Eye (tissue), 1 donor: ENCODE measurements at places on chromosomes 7 and 10.

DNA sequence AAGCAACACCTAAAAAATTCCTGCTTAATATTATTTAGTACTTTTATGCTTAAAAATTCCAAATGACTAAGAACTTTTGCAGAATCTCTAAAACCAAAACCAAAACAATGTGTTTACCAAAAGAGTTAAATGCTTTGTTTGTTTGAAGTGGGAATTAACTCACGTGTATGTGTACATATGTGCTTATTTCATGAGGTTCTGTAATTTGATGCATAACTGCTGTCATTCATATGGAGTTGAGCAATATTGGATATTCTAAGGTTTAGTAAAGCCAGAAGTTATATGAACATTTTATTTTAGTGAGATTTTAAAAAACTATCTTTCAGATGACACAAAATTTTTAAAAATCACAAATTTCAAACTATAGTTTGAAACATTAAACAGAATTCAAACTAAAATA is 157.1 kb downstream of the PIP4K2A start:
- DNase-seq: no peak

DNA sequence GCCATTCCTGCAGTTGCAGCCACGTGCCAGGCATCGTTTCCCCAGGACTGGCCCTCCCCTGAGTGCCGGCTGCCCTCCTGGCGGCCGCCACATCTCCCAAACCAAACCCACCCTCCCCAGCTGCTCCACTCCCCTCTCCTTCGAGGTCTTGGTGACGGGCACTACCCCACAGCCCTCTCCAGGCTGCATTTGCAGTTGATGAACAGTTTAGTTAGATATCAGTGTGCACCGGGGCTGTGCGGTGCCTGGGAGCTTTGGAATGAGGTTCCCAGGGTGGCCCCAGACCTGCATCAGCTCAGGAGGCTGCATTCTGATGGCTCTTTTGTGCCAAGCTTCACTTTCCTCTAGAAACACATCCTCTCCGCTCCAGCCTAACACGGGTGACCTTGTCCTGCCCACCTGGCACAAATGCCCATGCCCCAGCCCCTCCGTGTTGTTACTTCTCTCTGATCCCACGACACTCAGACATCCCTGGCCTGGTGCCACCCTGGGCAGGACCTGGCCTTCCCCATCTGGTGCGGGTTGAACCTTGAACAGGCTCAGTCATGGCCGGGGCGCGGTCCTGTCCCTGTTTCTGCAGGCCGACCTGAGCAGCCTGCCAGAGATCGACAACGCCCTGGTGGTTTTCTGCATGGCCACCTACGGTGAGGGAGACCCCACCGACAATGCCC is 14.5 kb downstream of the TMEM120A start:
- no peak for DNase-seq

GRCh38 chr10:88408096-88408495 is 175.0 kb downstream of the RNLS start:
- no peak for DNase-seq

DNA sequence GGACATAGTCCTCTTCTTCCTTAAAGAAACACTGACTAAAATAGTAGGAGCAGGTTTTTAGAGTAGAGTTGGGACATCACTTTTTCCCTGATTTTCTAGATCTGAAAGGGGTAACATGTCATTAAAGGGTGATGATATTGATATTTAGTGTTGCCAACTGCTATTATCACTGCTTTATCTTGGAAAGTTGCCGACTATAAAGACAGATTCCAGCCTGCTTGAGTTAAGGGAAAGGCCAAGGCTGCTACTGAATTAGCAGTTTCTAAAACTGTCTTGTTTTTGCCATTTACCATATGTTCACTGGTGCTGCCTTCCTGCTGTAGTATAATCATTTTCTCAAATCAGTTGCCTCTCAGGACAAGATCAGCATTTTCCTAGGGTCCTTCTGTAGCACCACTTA is 29.7 kb downstream of the AP3M1 start:
- no peak for DNase-seq

DNA sequence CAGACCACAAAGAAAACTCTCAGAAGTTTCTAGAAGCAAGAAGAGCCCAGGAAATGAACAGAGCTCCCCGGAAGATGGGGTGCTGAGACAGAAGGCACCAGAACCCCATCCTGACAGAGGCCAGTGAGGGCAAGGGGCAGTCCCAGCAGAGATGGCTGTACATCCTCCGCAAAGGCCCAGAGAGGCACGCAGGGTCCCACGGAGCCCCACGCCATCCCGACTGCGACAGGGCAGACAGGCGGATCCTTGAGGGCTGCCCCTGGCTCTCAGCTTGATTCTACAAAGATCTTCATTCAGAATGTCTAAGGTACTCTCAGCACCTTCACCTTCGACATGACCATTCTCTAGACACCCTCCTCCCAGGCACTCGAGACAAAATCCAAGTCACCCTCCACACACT is 107.9 kb upstream of the DDC start:
- no peak for DNase-seq

- peak; percentile 71 for DNase-seq
Measured at GRCh38 chr10:18238870-18239485, 98.8 kb downstream of the CACNB2 start.

DNA sequence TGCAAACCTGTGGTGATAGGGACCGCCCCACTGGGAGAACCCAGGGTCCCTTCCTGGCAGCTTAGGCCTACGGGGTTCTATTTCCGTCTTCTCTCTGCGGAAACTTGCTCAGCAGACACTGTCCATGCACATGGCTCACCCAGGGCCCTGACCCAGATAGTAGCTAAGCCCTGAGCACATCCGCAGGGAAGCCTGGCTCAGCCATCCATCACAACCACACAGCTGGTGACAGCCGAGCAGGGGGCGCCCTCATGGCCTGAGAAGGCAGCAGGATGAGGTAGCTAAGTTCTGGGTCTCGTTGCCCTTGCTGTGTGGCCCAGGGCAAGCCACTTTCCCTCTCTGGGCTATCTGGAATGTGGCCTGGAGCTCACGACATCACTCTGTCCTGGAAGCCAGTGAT is 23.3 kb downstream of the NPTX2 start:
- peak; percentile 39 for DNase-seq

DNA sequence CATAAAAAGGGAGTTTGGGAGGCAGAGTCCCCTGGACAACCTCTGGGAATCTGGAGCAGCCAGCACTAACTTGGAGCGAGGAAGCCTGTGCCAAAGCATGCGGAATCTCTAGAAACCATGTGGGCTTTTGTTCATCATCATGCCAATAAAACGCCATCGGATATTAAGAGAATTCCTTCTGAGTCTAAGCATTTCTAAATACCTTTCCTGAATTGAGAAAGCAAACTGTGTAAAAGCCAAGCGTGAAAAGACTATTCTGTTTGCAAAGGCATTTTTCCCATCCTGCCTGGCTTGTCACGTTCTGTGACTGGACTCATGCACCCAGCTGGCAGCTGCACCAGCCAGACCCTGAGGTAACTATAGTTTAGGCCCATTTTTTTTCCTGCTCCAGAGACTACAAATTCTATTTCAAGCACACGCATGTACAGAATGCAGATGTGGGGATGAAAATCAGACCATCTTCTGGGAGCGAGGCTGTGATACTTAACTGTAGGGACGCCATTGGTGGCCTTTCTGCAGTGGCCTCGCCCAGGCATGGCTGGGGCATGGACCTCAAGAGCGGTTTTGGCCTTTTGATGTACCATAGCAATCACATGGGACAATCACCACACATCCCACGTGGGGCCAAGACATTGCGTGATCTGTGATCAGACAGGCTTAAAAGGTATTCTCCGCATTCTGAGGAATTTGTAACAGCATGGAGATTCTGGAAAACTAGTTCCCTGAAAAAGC is 218.9 kb downstream of the KIAA1217 start:
- DNase-seq: no peak

- DNase-seq: no peak
Measured at GRCh38 chr7:102018876-102019275, 201.4 kb downstream of the CUX1 start.

GRCh38 chr7:25310896-25311295 is 82.6 kb upstream of the NPVF start:
- DNase-seq: no peak

DNA sequence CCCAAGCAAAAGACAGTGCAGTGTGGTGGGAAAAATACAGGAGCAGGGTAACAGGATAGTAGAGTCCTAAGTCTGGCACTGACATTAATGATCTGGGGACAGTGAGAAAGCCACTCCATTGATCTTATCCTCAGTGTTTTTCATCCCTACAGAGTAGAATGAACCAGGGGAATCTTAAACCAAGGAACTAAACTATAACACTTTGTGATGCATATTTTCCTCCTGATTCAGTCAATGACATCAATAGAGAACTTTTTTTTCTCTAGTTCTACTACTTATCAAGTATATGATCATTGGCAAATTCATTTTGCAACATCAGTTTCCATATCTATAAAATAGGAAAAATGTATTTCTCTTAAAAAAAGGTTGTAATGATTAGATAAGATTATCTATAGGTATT is 151.1 kb downstream of the TMEM26 start:
- DNase-seq: no peak

DNA sequence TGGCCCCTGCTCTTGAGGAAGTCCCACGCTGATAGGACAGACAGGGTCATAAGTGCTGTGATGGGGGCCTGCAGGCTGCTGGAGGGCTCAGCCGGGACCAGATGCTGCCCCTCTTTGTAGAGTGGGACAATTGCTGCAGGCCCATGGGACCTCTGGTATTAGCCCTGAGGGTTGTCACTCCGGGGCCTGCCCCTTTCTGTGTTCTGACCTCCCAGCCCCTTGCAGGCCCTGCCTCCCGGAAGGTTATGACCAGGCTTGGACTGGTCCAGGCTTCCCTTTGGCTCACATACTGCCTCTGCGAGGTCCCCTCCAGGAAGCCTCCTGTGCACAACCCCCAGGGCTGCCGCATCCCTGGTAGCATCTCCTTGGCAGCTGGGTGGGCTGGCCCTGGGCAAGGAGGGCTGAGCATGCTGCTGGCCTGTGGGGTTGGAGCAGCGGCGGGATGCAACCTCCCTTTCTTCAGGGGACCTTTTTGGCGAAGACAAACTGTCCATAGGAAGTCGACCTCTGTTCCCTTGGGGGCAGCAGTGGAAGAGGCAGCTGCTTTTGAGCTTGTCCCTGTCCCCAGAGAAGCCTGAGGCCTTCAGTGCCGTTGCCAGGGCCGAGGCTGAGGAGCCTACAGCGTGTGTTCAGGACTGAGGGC is 8.8 kb downstream of the LIMK1 start:
- peak; percentile 48 for DNase-seq

DNA sequence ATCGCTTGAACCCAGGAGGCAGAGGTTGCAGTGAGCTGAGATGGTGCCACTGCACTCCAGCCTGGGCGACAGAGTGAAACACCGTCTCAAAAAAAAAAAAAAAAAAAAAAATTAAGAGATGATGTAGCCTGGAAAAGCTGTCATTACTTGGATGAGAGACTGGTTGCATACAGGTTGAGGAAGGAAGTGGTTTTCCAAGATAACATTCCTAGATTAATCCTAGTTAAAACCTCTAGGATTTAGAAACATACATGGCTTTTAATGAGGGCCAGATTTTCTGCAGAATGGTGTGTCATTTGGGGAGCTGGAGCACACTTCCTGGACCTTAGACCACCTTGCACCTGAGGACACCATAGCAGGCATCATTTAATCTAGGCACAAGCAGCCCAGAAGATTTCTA is 17.8 kb downstream of the VWA2 start:
- no peak for DNase-seq

- no peak for DNase-seq
Measured at GRCh38 chr7:32539919-32540531, 44.7 kb downstream of the AVL9 start.

- no peak for DNase-seq
Measured at GRCh38 chr10:28354511-28354910, 51.6 kb upstream of the MPP7 start.

GRCh38 chr10:71920540-71921323 is 43.5 kb upstream of the CHST3 start:
- no peak for DNase-seq

- peak; percentile 27 for DNase-seq
Measured at GRCh38 chr7:116588225-116588624, 63.4 kb downstream of the CAV1 start.

- DNase-seq: no peak
Measured at GRCh38 chr7:38410056-38410455, 136.6 kb upstream of the TARP start.

DNA sequence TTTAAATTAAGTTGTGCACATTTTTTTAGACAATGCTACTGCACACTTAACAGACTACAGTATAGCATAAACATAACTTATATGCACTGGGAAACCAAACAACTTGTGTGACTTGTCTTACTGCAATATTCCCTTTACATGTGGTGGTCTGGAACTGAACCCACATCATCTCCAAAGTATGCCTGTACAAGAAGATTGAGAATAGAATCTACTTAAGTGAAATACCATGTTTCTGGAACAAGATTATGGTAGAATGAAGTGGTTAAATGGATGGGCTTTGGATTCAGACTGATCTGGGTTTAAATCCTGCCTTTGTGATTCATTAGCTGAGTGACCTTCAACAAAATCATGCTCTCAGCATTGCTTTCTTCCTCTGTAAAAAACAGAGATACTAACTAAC is 30.7 kb downstream of the CUL2 start:
- DNase-seq: no peak

- no peak for DNase-seq
Measured at GRCh38 chr7:124013306-124013705, 19.6 kb downstream of the TMEM229A start.
